ENCODE measurements at places on chromosomes 5 and 9.

DNA sequence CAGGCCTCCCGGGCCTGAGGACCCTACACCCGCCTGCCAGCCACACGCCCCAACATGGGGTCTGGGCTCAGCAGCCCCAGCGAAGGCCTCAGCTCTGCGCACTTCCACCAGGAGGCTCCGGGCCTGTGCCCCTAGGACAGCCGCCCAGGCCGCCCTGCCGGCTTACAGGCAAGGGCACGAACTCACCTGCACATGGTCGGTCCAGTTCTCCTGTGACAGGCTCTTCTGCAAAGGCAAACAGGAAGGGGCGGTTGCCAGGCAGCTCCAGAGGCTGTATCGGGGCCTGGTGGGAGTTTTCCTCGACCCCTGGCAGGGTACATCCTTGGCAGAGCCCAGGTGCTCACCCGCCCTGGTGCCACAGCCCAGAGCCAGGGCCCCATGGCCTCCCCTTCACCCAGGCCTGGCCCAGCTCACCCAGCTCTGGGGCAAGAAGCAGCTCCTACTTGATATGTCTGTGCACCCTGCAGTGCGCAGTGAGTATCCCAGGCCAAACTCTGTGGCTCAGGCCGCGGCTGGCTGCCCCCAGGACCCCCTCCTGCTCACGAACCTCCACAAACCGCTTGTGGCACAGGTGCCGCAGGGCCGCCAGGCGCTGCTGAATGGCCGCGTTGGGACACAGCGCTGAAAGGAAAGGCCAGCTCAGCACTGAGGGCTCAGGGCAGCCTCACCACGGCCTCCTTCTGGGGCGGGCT is 52.2 kb upstream of the NRARP start:
- DNase-seq = no peak

GRCh38 chr9:14240537-14240936 is 73.4 kb downstream of the NFIB start:
- DNase-seq = no peak

DNA sequence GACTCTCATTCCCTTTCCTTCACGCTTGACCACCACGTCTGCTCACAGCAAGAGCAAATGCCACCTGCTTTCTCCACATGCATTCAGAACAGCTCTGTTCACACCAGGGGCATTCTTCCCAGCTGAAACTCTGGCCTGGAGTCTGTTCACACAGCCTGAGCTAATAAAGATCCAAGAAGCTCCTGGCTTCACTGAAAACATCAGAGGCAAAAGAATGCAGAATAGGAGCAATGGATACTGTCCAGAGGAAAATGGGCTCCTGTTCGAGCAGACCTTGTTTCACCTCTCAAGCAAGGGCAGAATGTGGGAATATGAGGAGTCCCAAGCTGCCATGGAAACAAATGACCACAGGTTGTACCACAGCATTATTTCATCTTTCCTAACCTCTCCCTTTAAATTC is 402.7 kb upstream of the TNC start:
- DNase-seq = no peak

- no peak for DNase-seq
These were observed 37.2 kb downstream of the ALDH1A1 start for GRCh38 chr9:72915659-72916058.

DNA sequence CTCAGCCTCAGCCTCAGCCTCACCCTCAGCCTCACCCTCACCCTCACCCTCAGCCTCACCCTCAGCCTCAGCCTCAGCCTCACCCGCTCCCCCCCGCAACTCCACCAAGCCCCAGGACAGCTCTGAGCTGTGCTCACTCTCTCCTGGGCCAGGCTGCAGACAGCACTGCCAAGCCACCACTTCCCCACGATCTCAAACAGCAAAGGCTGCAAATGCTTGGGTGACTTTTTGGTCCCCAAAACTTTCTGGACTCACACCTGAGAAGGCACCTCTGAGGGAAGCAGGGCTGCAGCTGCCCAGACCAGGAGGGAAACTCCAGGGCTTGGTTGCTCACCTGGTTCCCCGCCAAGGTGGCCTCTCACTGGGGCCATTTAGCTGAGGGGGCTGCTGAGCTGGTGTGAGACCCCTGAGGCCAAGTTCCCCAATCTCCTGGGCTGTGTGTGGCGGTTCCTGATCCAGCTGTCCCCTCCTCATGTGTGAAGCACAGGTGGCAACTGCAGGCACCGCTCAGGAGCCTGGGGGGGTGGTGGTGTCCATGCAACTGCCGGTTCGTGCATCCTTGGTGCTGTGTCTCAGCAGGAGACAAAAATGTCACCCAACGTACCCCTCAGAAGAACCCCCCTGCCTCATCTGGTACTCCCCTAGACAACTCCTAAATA is 17.8 kb downstream of the MRPL36 start:
- DNase-seq = no peak

- DNase-seq = no peak
These were observed 13.5 kb downstream of the B4GALT1 start for GRCh38 chr9:33153666-33154065.

DNA sequence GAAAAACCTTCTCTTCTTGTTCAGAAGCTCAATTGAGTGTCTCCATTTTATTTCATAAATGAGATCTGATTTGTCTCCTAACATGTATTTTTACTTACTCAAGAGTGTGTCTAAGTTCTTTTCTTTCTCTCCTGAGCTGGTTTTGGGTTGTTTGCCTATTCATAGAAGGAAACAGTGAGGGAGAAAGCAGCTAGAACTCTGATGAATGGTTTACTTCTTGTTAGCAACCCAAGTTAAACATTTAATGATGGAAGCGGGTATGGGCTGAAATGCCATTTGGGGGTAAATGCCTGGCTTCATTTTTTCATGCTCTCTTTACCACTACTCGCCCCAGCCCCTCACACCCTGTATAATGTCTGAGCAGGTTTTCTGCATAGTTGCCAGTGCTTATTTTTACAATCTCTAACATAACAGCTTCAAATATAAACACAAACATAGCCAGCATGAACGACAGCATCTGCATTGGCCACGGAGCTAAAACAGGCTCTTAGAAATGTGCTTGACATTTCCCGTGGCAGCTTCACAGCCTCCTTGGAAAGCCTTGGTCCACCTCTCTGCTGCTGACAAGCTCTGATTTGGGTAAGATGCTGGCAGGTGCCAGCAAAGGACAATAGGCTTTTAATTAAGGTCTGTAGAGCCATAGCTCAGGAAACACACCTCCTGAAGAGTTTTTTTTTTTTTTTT is 321.1 kb downstream of the ARHGEF28 start:
- DNase-seq = no peak

DNA sequence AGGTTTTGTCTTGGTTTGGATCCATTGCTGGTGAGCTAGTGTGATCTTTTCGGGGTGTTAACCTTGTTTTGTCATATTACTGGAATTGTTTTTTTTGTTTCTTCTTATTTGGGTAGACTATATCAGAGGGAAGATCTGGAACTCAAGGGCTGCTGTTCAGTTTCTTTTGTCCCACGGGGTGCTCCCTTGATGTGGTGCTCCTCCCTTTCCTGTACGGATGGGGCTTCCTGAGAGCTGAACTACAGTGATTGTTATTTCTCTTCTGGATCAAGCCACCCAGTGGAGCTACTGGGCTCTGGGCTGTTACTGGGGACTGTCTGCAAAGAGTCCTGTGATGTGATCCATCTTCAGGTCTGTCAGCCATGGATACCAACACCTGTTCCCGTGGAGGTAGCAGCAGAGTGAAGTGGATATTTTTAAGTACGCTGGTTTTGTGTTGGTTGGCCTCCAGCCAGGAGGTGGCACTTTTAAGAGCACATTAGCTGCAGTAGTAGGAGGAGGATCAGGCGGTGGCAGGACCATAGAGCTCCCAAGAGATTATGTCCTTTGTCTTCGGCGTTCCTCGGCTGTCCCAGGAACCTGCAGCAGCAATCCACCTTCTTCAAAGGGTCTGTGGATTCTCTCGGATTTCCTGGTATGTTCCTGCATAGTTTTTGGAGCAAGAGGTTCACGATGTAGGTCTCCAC is 27.2 kb downstream of the SCAMP1 start:
- DNase-seq = no peak

DNA sequence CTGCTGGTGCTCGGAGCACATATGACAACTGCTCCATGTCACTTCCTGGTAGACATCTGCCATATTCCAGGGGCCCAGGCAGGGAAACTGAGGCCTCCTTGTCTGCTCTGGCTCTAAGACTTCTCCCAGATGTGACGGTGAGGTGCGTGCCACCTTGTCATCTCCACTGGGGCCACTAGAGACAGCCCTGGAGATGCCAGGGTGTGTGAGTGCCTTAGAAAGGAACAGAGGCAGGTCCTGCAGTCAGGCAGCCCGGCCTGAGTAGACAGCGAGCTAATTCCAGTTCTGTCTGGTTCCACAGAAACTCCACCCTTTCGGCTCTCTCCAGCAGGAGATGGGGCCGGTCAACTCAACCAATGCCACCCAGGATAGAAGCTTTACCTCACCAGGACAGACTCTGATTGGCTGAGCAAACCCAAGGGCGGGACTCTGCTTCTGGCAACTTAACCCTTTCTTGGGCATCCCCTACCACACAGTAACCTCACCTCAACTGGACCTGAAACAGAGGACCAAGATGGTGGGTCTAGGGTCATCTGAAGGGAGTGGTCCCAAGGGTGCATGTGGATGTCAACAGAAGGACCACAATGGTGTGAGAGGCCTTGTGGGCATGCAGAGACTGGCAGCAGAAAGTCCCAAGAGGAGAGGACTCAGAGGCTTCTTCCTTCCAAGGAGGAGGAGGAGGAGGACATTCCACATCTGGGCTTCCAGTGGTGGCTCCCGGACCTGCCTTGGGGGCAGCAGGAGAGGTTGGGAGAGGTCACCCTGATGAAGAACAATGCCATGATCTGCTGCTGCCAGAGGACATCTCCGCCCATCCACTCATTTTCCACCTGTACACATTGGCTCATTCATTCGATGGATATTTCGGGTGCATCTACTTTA is 77.7 kb downstream of the RGS3 start:
- no peak for DNase-seq

DNA sequence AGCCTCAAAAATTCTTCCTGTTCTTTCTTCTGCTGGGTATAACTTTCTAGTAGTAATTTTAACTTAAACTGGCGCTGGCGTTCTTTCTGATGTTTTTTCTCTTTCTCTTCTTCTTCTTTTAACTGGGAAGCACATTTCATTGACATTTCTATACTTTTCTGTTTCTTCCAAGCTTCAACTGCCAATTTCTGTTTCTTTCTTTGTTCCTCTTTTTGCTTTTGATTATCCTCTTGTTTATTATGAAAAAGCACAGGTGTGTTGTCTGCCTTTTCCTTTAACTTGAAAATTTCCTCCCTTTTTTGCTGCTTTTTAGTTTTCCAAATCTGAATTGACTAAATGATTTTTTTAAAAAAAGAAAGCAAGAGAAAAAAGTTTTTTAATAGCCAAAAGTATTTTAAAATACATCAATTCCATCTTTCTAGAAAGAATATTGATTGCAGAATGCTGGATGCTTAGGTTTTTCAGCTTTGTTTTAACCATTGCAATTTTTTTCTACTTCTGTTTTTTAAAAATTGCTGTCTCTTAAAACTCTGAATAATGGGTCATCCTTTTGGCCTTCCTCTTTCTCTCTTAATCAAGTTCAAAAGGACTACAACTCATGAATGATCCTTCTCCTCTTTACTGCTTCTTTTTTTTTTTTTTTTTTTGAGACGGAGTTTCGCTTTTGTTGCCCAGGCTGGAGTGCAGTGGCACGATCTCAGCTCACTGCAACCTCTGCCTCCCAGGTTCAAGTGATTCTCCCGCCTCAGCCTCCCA is 8.8 kb upstream of the PGGT1B start:
- no peak for DNase-seq

DNA sequence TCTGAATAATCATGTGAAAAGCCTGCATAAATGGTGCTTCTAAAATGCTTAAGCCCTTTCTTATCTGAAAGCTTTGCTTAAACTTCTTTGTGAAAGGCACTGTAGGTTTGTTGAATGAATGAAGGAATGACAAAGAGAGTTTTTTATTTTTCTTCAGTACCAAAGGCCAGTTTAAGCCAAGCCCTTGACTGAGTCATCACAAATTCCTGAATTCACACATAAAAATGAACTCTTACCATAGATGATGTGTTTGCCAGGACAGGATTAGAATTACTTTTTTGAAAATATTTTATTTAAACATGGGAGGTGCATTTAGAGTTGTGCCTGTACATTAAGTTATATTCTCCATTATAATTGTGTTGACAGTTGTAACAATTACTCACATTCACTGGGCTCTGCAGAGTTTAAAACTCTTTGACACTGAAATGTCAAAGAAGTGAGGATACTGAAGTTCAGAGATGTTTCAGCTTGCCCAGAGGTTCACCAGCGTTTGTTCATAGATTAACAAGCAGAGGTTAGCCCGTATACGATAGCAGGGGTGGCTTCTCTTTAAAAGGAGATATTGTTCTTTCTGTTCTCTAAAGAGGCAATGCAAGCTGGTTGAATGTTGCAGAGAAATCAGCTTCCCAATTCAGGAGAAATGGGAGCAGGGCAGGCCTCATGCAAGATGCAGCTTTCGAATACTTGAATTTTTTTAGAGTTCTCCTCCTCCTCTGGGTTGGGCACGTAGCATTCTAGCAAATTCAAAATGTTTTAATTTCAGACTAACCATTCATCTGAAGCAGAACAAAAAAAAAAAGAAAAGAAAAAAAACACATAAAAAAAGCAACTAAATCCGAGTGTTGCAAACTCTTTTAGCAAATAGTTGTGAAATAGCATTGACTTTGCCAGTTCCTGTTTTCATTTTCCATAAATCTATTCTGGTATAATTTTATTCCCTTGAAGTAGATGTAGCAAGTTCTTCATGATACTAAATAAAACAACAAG is 358.7 kb upstream of the KLF4 start:
- no peak for DNase-seq

GRCh38 chr5:177503351-177504085 is 6.1 kb downstream of the DOK3 start:
- no peak for DNase-seq

- no peak for DNase-seq
These were observed 152.5 kb upstream of the ALDH1B1 start for GRCh38 chr9:38240051-38240450.

DNA sequence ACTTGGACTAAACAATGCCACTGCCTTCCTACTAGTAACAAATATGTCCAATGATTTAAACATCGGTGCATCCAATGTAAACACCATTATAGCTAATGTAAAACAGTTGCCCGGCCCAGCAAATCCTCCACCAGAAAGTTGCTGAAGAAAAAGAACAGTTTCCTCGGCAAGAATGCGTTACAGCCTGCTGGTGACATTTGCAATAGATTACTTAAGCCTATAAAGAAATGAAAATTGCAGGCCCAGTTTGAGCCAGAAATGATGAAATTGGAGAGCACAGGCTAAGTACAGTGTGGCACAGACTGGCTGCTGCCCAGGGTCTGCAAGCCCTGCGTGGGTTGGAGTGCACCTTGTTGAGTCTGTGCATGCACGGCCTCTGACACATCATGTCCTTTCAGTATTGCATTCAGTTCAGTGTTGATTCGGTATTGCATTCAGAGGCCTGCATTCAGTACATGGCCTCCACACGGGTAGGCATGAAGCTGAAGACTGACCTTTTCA is 406.0 kb upstream of the KLF4 start:
- no peak for DNase-seq

GRCh38 chr5:138386290-138386689 is 33.8 kb downstream of the KDM3B start:
- no peak for DNase-seq

DNA sequence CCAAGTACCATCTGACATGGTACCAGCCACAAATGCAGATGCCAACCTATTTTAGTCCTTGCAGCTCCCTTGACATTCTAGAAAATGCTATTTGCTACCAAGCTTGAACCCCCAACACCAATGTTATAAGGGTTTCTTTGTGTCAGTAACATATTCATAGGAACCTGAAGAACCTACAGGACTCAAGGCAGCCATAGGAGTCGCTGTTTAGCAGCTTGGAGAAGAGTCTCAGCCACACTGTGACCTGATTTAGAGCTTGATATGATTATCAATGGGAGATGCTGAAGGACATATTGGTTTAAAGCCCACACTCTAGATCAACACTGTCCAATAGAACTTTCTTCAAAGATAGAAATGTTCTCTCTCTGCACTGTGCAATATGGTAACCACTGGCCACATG is 6.4 kb upstream of the ZFR start:
- no peak for DNase-seq
